ENCODE measurements at places on chromosomes 11 and 22.

DNA sequence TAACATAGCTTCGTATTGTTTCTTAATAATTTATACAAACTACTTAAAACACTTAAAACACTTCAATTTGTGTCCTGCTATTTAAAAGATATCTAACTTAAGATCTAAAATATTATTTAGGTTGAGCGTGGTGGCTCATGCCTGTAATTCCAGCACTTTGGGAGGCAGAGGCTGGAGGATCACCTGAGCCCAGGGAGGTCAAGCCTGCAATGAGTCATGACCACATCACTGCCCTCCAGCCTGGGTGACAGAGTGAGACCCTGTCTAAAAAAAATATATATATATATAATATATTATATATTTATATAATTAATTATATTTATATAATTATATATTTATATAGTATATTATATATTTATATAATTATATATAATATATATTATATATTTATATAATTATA is 4.2 kb upstream of the CTR9 start:
- DNase-seq, result no peak

GRCh38 chr22:29030016-29030617 is 31.5 kb downstream of the C22orf31 start:
- DNase-seq, result no peak

DNA sequence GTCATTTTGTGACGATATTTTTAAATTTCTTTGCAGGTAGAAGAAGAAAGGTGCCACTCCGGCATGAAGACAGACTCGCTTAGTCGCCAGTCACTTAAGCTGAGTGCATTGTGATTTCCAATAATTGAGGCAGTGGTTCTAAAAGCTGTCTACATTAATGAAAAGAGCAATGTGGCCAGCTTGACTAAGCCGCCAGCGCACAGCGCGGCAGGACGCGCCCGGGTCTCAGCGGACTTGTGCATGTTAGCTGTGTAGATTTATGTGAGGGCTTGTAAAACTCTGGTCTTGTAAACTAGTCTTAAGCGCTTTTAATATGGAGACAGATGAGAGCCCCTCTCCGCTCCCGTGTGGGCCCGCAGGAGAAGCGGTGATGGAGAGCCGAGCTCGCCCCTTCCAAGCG is 5.6 kb downstream of the DGCR8 start:
- DNase-seq, result no peak

GRCh38 chr11:60970369-60970774 is 1.1 kb upstream of the CD6 start:
- DNase-seq, result peak; percentile 80

- no peak for DNase-seq
Observed at GRCh38 chr11:114285599-114285998, 10.6 kb upstream of the NNMT start.

GRCh38 chr22:17035246-17035645 is 27.2 kb upstream of the GAB4 start:
- no peak for DNase-seq

GRCh38 chr11:57792870-57793269 is 31.3 kb downstream of the CTNND1 start:
- DNase-seq, result no peak

- no peak for DNase-seq
Observed at GRCh38 chr11:66073669-66074068, 3.6 kb downstream of the PACS1 start.

DNA sequence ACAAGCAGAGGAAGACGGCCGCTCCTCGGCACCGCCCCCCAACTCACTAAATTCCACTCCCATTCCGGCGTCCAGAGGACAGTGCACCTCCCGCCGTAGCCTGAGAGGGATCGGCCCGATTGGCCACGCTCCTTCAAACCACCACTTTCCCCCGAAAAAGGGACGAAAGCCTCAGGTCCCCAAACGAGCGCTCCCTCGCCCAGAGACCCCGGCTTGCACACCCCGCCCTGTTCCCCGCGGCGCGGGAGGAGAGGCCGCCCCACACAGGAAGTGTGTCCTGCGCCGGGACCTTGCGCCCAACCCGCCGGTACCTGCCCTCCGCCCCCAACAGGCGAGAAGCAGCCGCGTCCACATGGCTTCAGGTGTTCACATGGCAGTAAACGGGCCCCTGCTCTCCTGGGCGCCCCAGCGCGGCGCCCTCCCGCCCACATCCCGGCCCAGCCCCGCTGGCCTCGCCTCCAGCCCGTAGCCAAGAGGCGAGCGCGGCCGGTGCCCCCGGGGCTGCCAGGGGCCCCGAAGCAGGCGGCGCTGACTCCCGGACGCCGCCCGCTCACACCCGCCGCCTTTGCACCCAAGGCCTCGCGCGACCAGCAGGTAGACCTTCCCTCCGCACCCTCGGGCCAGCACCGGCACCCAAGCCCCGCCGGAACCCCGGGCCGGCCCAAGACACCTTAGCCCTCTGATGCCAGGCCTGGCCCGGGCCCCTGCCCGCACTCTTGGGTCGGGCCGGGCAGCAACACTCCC is 849 bp downstream of the TCF20 start:
- DNase-seq, result peak; percentile 63

DNA sequence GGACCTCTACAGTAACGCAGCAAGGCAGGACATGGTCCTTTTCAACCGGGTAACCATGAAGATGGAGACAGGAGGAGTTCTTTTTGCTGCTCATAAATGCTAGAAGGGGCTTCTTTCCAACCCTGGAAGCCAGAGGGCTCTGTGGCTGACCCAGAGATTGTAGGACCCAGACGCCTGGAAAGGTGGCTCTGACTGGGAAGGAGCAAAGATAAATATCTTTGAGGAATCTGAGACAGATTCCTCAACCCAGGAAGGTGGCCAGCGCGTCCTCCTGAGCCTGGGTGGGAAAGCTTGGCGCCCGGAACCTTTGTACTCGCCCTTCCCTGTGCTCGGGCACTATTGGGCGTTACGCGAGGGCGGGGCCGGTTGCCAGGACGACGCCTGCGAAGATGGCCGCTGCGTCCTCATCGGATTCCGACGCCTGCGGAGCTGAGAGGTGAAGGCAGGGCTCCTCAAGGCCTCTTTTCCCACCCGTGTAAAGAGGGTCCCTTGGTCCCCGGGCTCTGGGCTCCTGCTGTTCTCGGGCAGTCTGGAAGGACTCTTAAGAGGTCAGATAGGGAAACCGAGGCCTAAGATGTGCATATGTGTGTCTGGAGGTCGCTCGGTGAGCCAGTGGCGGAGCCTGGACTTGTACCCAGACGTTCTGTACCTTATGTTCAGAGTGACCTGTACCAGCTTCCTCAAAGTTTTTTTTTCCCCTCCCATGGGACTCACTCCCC is at the start of gene BBS1:
Gene BBS1, plus strand, starts transcription at position 365 of the 719 bp plus-strand sequence. Its CDS starts 25 bp downstream, at position 390.
- DNase-seq, result peak; percentile 73

GRCh38 chr11:78181185-78181584 is 7.2 kb downstream of the KCTD21 start:
- no peak for DNase-seq

- DNase-seq, result no peak
Observed at GRCh38 chr22:21677606-21678443, 12.0 kb downstream of the PPIL2 start.

DNA sequence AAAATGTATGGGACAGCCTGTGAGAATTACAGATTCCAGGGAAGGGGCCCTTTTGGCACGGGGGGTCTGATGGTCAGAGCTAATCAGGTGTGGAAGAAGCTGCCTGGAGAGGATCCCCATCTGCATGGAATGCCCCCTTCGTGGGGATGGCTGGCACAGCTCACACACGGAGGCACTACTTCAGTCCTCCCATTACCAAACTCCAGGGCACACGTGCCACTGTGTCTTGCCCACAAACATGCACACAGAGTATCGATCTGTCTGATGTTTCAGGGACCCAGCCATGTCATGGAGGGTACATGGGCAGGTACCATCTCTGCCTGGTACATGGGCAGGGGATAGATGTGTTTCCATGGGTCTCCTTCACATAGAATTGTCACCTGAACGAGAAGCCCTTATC is 14.7 kb downstream of the KCNQ1OT1 start:
- DNase-seq, result no peak

GRCh38 chr11:57648801-57649735 is 644 bp downstream of the YPEL4 start:
- no peak for DNase-seq

DNA sequence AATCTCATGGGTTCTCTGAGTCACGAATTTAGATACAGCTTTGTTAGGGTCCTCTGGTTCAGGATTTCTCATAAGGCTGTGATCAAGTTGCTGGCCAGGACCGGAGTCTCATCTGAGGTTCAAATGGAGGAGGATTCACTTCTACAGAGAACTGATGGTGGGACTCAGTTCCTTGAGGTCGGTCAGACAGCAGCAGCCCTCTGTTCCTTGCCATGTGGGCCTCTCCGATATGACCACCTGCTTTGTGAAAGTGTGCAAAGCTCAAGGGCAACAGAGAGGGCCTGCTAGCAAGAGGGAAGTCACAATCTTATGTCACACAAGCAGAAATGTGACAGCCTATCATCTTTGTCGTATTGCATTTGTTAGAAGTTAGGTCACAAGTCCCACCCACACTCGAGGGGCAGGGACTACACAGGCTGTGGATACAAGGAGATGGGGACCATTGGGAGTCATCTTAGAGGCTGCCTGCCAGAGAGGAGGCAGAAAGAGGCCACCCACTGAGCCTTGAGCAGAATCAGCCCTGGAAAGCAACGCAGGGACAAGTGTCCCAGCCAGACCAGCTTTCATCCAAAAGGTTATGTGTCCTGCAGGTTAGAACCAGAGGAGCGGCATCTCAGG is 34.5 kb downstream of the RPUSD4 start:
- DNase-seq, result no peak
